SIG-M5 (cell line): ENCODE measurements at places on chromosomes 3 and 15.

DNA sequence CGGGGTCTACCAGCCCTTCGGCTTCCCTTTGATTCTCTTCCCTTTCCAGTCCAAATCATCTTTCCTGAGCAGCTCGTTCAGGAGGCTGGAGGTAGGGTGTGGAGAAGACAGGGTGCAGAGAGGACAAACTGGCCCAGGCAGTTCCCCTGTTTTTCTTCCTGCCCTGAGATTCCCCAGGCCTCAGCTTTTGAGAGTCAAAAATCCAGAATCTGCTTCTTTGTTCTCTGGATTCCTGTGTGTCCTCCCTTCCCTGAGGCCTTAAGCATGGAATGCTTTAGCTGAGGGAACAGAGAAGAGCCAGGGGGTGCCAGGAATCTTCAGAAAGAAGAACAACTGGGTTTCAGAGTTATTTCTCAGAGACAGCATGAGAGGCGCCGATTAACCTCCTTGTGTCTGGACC, 26.7 kb upstream of the LRTM1 start:
- no peak for DNase-seq

DNA sequence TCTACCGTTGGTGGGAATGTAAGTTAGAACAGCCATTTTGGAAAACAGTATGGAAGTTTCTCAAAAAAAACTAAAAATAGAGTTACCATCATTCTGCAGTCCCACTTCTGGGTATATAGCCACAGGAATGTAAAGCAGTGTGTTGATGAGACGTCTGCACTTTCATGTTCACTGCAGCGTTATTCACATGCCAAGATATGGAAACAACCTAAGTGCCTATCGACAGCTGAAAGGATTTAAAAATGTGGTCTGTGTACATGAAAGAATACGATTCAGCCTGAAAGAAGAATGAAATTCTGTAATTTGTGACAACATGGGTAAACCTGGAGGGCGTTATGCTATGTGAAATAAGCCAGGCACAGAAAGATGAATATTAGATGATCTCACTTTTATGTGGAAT, 157.7 kb downstream of the THSD4 start:
- DNase-seq = no peak

DNA sequence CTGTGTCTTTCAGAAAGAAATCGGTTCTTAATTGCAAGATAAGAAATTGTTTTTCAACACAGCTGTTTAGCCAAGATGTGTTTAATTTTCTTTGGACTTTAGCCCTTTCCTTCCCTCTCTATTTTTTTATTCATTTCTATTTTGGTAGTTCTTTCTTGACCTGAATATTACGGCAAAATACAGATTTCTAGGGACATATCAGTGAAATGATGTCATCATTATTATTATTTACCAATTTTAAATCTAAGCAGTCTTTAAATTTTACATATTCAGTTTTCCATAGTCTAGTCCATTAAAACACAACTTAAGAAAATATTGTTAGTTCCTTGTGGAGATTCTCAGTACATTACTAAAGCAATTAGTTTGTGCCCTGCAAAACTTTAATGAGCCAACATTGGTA, 104.3 kb downstream of the MAP2K5 start:
- DNase-seq = no peak

DNA sequence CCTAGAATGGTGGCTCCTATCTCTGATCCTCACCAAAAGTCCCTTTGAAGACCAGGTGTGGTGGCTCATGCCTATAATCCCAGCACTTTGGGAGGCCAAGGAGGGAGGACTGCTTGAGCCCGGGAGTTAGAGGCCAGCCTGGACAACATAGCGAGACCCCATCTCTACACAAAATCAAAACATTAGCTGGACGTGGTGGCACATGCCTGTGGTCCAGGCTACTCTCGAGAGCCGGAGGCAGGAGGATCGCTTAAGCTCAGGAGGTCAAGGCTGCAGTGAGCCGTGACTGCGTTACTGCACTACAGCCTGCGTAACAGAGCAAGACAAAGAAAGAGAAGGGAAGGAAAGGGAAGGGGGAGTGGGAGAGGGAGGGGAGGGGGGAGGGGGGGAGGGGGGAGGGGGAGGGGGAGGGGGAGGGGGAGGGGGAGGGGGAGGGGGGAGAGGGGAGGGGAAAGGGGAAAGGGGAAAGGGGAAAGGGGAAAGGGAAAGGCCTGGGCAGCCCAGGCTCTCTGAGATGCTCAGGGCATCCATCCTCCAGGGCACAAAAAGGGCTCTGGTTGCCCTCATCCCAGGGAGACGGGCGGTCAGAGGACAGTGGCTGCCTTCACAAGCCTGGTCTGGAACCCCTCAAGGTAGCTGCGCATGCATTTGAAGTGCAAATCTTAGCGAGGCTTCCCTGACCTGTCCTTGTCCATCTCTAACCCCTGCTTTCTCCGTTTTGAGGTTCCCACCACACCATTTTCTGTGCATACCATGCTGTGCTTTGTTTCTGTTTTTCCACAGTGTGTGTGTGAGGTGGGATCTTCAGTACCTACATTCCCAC, 76.1 kb downstream of the LDHAL6B start:
- no peak for DNase-seq

DNA sequence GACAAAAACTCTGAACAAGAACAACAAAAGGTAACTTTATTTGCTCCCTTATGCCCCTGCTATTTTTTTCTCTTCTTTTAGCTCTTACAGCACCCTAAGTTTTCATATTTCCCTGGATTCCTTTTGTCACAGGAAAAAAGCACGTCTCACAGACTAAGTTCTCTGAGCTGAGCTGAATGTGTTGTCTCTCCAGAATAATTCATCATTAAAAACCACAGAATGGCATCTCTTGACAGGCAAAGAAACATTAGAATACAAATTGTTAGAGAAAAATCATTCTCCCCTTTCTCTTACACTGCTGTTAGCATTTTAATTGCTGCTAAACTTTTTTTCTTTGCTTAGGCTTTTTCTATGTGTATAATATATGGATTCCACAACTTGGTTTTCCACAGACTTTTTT, 48.7 kb upstream of the SECISBP2L start:
- DNase-seq = no peak

DNA sequence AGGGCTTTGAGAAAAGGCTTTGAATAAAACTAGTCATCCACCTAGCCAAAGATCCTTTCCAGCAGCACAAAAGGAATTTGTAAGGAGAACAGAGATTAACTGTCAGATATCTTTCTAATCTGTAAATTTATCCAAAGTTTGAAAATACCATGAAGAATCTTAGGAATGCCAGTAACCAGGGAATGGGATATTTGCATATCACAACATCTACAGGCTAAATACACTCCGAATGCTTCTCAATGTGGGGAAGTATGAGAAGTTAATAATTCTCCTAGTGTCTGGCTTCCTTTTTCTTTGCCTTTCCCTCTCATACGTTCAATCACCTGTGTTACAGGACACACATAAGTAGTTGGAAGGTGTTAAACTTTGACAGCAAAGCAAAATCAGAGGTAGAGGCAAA, 7.8 kb downstream of the ANAPC13 start:
- no peak for DNase-seq

GRCh38 chr3:169034401-169034800, 629.1 kb downstream of the MECOM start:
- no peak for DNase-seq

DNA sequence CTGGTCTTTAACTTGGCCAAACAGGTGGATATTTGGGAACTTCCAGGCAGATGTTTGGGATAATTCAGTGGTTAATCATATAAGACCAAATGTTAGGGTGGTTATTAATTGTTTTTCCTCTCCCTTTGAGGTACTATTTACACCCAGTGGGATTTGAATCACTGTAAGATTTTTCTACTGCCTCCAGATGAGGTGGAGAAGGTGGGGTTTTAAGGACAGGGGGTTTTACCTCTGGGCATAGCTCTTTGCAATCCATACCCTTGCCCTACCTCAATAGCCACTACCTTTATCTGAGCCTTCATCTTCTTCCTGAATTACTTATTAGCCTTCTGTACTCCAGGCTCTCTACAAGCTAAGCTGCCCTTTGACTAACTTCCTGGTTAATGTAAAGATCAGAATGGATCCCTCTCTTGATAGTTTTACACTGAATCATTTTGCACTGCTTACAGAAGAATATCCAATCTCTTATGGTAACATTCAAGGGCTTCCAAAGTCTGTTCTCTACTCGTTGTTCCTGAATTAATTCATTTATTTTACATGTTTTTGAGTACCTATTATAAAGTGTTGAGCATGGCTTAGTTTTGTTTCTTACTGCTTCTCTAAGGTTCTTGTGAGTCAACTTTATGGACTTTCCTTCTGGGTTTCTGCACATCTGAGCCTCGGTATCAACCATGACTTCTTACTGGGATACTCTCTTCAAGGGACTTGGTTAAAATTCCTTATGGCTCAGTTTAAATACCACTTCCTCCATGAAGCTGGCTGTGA, 331.2 kb upstream of the TBL1XR1 start:
- no peak for DNase-seq

DNA sequence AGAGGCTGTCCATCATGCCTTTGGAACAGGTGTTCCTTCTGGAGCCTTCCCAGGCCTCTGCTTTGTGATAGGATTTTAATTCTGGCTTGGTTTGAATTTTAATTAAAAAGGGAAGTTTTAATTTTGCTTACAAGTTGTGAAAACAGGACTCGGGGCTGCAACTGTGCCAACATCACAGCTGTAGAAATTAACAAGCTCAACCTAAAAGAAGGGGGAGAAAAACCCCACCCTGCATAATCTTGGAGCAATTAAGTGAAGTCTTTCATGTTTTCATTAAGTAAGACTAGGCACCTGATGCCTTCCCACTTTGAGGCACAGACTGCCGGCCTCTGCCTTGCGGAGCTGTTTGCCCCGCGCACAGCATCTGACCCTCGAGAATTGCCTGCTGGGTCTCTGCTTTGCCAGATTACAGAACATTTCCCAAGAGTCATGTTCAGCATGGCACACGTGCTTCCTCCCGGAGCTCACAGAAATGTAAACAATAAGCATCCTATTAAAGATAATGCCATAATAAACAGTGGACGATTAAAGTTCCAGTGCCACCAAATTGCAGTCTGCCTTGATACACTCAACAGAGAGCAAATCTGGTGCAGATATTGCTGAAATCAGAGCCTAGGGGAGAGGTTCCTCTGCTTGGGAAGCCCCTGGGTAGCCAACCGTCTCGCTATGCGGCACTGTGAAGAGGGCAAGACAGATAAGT, 364.2 kb downstream of the LRTM1 start:
- DNase-seq = no peak

DNA sequence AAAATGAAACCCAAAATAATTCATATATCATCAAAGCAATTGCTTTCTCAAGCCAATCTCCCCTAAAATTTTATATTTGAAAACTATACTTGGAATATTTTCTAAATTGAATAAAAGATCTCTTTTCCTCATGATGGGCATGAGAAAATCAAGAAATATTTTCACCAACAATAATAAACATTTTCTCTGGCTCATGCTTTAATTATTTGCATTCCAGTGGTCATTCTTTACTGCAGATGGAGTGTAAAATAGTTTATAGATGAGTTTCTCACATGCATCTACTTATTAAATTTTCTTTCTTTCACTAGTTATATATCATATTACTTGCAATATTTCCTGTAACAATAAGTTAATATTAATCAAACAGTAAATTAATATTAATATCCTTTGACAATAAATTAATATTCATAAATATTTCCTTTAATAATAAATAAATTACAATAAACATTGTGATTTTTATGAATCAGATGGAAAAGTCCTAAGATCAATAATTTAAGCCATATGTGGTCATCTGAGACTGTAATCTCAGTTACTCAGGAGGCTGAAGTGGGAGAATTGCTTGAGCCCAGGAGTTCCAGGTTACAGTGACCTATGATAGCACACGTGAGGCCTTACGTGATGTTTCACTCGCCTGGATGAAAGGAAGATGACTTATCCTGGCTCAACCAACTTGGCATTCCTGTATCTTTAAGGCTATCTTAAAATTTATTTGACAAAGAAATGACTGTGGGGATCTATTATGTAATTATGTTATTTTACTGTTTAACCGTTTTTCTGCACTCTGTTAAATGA, 958.8 kb downstream of the ZPLD1 start:
- no peak for DNase-seq

DNA sequence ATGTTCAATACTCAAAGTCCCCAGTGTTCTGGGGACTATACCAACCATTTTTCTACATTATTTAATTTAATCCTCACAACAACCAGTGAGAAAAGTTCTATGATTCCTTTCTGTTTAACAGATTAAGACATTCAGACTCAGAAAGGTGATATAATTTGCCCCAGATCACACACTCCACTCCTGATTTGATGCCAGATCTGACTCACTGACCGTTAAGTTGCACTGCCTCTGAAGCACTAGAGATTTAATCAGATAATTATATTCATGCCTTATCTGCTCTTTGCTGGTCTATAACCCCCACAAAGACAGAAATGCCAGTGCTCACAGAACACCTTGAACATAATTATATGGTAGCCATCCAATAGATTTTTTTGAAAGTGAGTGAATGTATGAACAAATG, 501.0 kb downstream of the IGSF11 start:
- no peak for DNase-seq

- no peak for DNase-seq
These were observed 194.4 kb downstream of the ARRDC4 start for GRCh38 chr15:98154863-98155262.

DNA sequence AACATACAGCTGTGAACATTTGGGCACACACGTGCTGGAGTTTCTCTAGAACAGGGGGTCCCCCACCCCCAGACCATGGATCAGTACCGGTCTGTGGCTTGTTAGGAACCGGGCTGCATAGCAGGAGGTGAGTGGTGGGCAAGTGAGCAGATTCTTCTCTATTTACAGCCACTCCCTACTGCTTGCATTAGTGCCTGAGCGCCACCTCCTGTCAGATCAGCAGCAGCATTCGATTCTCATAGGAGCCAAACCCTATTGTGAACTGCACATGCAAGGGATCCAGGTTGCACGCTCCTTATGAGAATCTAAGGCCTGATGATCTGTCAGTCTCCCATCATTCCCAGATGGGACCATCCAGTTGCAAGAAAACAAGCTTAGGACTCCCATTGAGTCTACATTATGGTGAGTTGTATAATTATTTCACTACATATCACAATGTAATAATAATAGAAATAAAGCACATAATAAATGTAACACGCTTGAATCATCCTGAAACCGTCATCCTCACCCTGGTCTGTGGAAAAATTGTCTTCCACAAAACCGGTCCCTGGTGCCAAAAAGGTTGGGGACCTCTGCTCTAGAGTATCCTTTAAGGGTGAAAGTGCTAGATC, 25.8 kb downstream of the CHRM5 start:
- no peak for DNase-seq

- DNase-seq = no peak
These were observed 99.4 kb upstream of the IQSEC1 start for GRCh38 chr3:13172644-13173013.

- no peak for DNase-seq
These were observed 54.4 kb downstream of the ERC2 start for GRCh38 chr3:56413911-56414310.

DNA sequence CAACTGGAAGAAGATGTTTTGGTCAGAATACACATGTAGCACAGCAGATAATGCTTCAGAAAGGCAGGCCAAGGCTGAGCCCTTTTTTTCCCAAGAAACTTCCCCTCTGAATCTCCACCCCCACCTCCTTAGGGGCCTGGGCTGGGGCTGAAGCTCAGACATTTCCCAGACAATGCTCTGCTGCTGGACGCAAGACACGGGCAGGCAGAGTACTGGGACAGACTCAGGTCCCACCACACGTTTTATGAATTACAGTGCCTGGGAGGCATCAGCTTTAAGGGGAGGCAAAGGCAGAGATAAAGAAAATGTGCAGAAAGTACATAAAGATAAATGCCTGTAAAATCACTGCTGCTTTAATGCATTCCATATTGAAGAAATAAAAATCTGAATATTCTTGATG, 479.4 kb downstream of the ERC2 start:
- DNase-seq = no peak
